Karpas-422 (cell line): ENCODE measurements at places on chromosomes 5 and 9. TPM values are rescaled to one million over a fixed set of nuclear protein-coding genes. Genes with fewer than 3 reads are reported as not detected.

DNA sequence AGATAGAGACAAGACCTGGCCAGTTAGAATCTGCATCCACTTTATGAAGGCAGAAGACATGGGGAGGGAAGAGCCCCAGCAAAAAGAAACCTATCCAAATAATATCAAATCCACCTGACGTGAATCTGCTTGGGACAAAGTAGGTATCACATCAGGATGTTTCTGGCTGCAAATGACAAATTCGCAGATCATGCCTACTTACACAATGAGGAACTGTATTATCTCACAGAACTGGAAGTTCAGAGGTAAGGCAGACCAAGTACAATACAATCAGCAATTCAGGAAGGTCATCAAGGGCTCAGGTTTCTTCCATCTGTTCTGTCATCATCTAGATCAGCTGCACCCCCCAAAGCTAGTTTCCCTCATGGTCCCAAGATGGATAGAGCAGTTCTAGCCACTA, 13.2 kb upstream of the NR4A3 start:
- peaks cover 9% of the 10 kb centered on the region for H3K4me1 ChIP-seq
- H3K27ac ChIP-seq, result no peak overlapping the region
- no peaks in the 10 kb centered on the region for H3K36me3 ChIP-seq
- no peak for DNase-seq
- no peaks in the 10 kb centered on the region for H3K27me3 ChIP-seq

Gene SEMA6A
- not detected in 2 replicates for total RNA-seq

DNA sequence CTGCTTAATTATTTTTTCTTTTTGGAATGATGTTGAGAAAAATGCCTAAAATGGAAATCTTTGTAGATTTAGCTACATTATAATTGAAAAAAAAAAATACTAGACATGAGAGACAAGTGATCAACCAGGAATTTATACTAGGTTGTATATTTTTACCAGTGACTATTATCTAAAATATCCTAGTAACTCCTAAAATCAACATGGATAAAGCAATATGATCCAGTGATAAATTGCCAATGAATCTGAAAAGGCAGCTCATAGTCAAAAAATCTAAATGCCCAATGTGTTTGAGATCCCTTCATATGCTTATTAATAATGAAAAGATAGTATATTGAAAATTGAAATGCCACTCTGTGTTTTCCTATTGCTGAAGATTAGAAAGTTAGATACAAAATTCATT, 778.2 kb downstream of the MTRR start:
- H3K27me3 ChIP-seq, result no peaks in the 10 kb centered on the region
- H3K4me1 ChIP-seq, result no peaks in the 10 kb centered on the region
- H3K27ac ChIP-seq, result no peak overlapping the region

DNA sequence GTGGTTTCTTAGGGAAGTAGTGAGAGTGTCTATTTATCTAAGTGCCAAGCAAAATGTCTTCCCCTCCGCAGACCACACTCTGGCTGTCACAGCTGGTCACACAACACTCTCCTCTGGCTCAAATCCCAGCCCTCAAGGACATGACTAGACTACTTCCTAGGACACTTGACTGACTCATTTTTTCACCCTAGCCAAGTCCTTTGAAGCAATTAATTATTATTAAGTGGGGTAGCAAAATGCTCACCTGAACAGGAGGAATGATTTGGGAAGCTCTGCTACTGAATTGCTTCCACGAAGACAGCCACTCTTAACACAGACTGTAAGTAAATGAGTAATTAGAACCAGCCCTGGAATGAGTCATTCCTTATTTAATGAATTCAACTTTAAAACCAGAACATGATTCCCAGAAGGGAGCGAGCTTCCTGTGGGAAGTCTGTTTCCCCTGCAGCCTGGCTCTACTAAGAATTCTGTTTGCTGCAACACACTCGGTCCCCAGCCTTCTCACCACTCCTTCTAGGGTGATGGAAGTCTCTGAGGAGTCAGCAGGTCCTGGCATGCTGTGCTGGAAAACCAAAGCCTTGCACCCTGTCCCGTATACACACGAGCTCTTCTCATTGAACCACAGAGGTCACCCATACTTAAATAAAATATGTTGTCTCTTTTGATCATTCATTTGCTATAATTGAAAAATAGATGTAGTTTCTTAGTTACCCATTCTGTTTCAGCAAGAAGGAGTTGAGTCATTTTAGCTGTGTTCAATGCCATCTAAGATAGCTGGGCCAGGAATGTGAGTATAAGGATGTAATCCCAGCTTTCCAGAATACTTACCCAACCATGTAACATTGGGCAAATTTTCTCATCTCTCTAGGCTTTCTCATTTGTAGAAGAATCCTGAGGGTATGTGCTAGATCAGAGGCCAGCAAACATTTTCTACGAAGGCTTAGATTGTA, 218.6 kb upstream of the RASEF start:
- H3K27me3 ChIP-seq, result no peaks in the 10 kb centered on the region
- no peak overlapping the region for H3K27ac ChIP-seq
- H3K36me3 ChIP-seq, result no peaks in the 10 kb centered on the region

Gene IFNA2
- total RNA-seq, result not detected in 2 replicates

- H3K4me1 ChIP-seq, result no peaks in the 10 kb centered on the region
- DNase-seq, result no peak
- no peaks in the 10 kb centered on the region for H3K36me3 ChIP-seq
- no peak overlapping the region for H3K27ac ChIP-seq
These were observed 2073.7 kb upstream of the ACO1 start for GRCh38 chr9:30310711-30311110.

Gene CXCL14
- not detected in 2 replicates for total RNA-seq

DNA sequence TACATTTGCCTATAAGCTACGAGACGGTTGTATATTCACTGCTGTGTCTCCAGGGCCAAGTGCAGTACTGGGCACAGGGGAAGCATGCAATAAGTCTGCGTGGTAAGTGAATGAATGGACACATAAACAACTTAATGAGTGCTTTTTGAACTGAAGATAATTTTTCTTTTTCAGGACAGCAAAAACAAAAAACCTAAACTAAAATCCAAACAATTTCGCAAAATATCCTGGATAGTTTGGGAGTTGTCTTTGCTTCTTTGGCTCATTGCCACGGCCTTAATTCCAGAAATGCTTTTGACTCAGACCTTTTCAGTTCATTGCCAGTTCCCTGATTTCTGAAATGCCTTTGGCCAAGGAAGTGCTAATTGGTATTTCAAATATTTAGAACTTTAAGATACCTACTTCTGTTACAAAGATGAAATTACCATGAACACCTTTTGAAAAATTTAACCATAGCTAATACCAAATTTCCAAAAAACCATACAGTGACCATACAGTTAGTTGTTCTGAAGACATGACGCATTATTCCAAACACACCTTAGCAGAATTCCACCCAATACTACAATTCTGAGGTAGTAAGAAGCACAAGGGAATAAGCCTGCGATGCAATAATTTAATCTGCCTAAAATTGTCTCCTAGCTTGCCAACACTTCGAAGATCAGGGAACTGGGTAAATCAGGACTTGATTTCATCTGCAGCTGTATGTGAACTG, 42.8 kb downstream of the TEK start:
- no peaks in the 10 kb centered on the region for H3K36me3 ChIP-seq
- H3K27me3 ChIP-seq, result no peaks in the 10 kb centered on the region
- no peak for DNase-seq
- H3K27ac ChIP-seq, result no peak overlapping the region

Gene DOK3
- 138 and 188 TPM in 2 replicates for total RNA-seq
